ENCODE measurements at places on chromosomes 3 and 15.

DNA sequence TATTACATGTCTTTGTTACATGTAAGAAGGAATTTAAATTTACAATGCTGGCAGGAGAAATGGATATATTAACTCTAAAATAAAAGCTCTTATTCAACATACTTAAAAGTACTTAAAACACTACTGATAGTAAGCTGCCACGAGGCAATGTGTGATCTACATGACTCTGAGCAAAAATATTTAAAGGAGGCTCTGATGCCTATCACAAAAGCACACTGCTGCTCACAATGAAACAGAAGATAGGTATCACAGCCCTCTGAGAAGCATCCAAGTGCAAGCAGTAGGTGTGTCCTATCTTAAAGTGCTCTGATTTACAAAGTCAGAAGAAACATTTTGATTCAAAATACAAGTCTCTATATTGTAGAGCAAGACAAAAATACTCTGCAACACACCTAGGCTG, 371.2 kb upstream of the WNT5A start:
- no peak for DNase-seq

DNA sequence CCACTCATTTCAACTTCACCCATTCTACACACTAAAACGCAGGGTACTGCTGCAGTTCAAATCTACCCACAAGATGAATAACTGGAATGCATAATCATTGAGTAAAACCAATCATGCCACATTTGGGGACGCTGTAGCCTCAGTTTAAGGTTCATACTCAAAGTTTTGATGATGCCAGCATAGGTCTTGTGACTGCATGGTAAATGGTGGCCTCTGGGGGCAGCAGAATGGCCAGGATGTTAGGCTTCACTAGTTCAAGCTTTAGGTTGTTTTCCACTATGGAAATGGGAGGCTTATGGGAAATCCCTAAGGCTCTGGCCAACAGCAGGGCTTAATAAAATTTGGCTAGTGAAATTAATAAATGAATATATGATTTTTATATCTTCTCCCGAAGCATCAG, 104.3 kb upstream of the TSC22D2 start:
- DNase-seq: peak; percentile 42

DNA sequence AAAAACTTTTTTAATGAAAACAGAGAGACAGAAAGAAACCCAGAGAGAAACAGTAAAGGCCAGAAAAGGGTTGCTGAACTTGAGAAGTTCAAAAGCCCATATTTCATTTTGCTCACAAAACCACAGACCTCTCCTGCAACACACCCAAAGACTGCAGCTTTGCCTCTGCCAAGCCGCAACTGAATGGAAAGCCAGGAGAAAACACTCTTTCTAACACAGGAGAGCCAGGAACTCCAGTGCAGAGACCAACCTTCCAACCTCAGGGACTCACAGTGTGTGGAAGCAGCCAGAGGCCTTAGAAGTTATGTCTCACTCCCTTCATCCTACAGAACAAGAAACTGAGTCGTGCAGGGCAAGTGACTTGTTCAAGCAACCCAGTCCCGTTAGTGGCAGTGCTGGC, 163.1 kb upstream of the HES1 start:
- no peak for DNase-seq

GRCh38 chr3:43742920-43743319, 52.2 kb downstream of the ABHD5 start:
- peak; percentile 33 for DNase-seq

DNA sequence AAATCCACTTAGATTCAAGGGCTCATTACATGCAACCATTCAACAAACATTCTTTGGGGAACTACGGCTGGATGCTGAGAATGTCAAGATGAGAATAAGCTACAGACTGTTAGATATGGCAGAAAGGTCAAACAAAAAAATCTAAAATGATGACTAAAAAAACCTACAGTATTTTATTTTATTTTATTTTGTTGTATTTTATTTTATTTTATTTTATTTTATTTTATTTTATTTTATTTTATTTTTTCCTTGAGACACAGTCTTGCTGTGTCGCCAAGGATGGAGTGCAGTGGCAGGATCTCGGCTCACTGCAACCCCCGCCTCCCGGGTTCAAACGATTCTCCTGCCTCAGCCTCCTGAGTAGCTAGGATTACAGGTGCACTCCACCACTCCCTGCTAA, 46.2 kb downstream of the WDR72 start:
- no peak for DNase-seq

- DNase-seq: peak; percentile 71
Observed at GRCh38 chr3:155185631-155186071, 105.5 kb downstream of the MME start.

DNA sequence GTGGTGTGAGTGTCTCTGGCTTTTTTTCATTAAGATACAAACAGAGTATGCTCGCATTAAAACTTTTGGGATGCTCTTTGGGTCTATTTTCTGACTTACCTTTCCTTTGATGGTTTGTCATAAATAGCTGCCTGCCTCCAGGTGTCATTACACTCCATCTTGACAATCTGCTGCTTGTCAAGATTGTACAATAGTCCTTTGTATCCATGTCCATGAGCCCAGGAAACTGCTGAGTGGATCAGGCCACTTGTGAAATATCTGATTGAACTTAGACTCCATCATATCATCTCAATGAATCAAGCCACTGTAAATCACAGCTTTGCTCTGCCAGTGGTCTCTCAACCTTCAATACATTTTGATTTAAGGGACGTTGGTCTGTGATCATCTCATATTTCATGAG, 135.2 kb downstream of the ECT2 start:
- no peak for DNase-seq

DNA sequence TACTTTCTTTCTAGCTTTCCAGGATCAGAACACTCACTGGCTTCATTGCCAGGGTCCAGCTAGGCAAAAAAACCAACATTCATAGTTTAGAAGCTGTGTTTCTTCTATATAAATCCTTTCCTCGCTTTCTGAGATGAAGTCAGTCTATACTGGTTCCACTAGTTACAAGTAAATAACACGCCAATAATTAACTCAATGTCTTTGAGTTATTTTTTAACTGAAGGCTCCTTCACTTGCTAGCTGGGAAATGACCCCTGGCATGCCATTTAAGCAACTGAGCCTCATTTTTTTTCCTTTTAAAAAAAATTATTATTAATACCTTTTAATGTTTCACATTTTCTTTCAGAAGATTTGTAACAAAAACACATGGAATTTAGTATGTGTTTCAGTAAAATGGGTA, 2.1 kb upstream of the CCDC174 start:
- no peak for DNase-seq

- DNase-seq: no peak
Observed at GRCh38 chr3:149077628-149078027, 8.7 kb downstream of the HLTF start.

DNA sequence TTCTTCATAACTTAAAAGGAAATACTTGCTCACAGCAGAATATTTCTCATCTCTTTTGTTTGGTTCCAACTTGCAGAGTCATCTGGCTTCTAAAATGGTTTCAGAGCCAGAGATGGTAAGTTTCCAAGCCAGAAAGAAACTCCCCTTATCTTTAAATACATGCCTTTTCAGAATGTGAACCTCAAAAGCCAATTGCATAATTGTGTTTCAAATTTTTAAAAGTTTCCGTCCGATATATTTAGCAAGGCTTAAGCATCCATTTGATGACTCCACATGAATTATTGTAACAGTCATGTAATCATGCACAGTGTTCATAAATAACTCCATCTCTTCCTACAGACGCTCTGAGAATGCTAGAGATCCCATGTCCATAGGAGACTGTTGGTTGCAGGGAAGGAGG, 40.6 kb upstream of the C3orf80 start:
- no peak for DNase-seq

DNA sequence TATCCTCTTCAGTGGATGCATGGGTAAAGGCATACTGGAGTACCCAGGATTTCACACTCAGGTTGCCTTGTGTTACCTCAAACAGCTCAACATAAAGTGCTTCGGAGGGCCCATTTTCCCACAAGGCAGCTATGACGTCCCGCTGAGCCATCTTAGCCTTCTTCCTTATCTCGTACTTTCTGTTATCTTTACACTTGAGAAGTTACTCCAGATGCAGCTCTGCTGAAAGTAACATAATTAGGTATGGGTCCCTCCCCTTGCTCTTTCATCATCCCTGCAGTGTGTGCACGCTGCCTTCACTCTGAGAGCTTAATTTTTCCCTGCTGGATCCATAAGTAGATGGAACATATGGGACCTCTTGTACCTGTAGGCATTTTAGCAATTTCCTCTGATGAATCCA, 410.3 kb downstream of the AGBL1 start:
- no peak for DNase-seq
